ENCODE measurements at places on chromosomes 6 and 20.

GRCh38 chr20:38798266-38798665 is 7.2 kb upstream of the PPP1R16B start:
- no peak for DNase-seq

DNA sequence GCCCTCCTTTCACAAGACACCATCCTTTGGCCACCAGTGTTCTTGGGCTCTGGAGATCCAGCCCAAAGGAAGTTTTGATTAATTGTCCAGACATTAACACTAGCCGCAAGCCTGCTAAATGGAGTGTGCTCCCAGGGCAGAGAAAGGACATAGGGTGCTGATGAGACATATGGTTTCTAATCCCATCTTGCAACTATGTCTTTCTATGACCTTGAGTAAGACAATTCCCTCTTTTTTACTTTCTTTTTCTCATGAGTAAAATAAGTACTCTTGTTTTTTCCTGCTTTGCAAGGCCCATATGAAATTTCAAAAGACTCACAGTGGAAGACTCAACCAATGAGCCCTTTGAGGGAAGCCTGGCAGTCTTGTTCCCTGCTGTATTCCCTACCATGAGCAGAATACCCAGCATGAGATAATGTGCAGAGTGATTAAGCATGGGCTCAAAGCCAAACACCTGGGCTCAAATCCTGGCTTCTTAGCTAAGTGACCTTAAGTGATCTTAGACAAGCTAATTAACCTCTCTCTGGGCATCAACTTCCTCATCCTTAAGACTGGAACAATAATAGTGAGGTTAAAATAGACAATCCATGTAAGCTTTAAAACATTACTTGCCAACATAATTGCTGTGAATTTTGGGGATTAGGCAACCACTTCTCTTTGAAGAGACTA is at the start of gene WFDC10B:
WFDC10B (minus strand) TSS at position 51 of the 669 bp plus-strand sequence. CDS start 19,027 bp downstream, outside the sequence.
- no peak for DNase-seq

DNA sequence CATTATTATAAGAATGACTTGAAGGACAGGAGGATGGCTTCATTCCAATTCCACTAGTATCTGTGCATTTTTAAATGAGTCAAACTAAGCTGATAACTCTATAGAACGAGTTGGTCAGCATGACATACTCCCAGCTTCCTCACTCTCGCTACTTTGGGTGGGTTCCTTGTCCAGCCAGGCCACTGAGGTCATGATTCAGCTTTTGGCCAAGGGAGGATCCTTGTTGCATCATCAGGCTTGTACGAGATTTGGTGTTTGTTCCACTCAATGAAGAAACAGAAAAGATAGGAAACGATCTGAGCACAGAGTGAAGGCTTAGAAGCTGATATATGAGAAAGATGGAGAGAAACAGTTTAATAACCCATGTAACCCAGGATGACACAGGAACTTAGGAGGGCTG is 19.8 kb downstream of the NEDD9 start:
- no peak for DNase-seq

DNA sequence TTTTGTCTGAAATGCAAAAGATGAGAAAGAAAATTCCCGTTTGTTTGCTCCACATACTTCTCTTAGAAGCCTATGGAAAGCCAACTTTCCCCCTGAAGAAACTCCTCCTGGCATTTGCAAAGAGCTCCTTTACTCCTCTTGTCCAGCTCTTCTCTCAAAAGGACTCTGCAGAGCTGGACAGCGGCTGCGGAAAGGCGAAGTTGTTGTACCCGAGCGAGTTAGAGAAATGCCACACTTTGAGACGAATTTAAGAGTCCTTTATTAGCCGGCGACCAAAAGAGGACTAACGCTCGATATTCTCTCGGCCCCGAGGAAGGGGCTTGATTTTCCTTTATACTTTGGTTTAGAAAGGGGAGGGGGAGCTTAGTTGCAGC is 157.8 kb downstream of the TRIM27 start:
- DNase-seq = no peak

GRCh38 chr6:32825966-32826365 is 9.2 kb upstream of the HLA-DOB start:
- no peak for DNase-seq

- DNase-seq = no peak
Observed at GRCh38 chr20:47876311-47877088, 91.2 kb upstream of the SULF2 start.

GRCh38 chr6:15495375-15495901 is 167.4 kb downstream of the DTNBP1 start:
- DNase-seq = no peak

Measured in cortex of kidney (tissue), 1 donor.